Neural crest cell (in vitro differentiated cells): ENCODE measurements at places on chromosomes 12 and 14. TPM values are rescaled to one million over a fixed set of nuclear protein-coding genes. Genes with fewer than 3 reads are reported as not detected.

Gene FAM90A1
- not detected in 2 replicates for total RNA-seq

- H3K27ac ChIP-seq = no peak overlapping the region
- H3K4me1 ChIP-seq = no peaks in the 10 kb centered on the region
- no peaks in the 10 kb centered on the region for H3K36me3 ChIP-seq
- peaks cover 35% of the 10 kb centered on the region for H3K27me3 ChIP-seq
- H3K4me3 ChIP-seq = no peak overlapping the region
These were observed 419.6 kb downstream of the MED13L start for GRCh38 chr12:115857923-115858322.

- peaks cover 7% of the 10 kb centered on the region for H3K4me1 ChIP-seq
- no peak overlapping the region for H3K27ac ChIP-seq
- H3K4me3 ChIP-seq = no peak overlapping the region
- peaks cover 22% of the 10 kb centered on the region for H3K36me3 ChIP-seq
These were observed 63.4 kb upstream of the AEBP2 start for GRCh38 chr12:19375888-19376287.

Gene SLC10A1
- not detected in 2 replicates for total RNA-seq

Gene HCFC2
- 7.1 and 8.3 TPM in 2 replicates for total RNA-seq
